GM12891 (cell line): ENCODE measurements at places on chromosomes 3 and 15.

- no peak for DNase-seq
These were observed 60.5 kb downstream of the LPP start for GRCh38 chr3:188214442-188214841.

GRCh38 chr3:53566461-53567145 is 72.2 kb downstream of the CACNA1D start:
- DNase-seq = no peak

DNA sequence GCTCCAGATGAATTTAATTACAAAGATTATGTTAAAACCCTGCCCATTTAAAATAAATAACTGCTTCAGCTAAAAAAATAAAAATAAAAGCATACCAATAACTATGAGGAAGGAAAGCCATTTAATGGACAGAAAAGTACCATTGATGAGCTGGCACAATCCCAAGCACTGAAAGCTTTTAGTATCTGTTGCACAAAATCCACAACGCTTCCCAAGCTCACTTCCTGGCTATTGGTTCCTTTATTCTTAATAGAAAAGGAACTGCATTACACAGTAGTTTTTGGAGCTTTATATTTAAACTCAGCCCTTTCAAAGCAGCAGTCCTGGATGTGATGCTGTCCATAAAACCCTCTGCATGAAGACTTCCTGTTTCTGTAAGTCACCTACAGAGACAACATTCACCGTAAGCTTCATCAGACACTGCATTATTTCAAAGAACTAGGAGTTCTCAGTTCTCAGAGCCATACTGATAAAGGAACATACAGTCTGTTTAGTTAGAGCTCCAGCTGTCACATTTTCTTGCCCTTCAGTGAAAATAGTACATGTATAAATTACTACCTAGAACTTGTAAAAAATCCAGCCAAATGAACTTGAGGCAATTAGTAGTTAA is 81.5 kb downstream of the CSNK1G1 start:
- DNase-seq = no peak

DNA sequence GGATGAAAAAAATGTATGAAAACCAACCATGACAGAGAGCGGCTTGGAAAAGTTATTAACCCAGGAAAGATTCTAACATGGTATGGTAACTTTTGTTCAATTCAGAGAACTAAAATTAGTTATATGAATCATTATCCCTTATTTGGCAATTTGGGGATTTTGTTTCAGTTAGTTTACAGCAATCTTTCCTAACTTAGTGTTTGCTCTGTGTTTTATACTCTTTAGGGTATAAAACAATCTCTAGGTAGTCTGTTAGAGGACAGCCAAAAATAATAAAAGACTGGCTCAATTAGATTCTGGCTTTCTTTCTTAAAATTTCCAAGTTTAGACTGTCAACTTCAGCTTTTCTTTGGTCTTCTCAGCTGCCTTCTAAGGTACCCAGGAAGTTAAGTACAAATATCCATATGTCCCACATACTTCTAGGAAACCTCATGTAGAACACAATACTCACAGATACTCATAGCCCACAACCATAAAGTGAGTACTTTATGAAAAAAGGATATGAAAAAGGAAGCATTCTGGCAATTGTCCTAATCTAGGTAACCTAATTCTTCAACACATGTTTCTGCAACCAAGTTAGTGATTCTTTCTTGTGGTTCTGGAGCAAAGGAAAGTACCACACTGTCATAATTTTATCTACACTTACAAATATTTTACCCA is 849.3 kb downstream of the ROBO1 start:
- DNase-seq = no peak

GRCh38 chr15:58535337-58535736 is 103.5 kb downstream of the LIPC start:
- DNase-seq = no peak
